ENCODE measurements at places on chromosomes 1 and 21.
A peak's percentile ranks its signal among the peaks of the same experiment; 100 is the strongest.

- no peak for DNase-seq
Measured at GRCh38 chr1:59404796-59405195, 107.9 kb downstream of the FGGY start.

DNA sequence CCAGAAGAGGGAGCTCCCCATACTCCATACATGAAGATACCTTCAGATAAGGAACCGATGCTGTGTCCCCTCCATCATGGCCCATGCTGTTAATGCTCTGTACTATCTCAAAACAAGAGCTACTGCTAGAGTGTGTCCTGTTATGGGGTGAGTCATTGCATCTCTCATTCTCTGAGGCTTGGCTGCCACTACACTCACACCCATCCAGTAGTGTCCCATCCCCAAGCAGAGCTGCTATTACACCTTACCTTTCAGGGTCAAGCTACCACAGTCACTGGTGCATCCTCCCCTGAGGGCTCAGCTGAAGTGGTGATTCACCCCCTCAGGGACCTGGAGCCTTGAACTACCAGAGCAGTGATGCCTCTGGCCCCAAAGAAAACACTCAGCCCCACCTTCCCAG lies 198.5 kb downstream of the PLA2G4A start:
- DNase-seq: no peak

DNA sequence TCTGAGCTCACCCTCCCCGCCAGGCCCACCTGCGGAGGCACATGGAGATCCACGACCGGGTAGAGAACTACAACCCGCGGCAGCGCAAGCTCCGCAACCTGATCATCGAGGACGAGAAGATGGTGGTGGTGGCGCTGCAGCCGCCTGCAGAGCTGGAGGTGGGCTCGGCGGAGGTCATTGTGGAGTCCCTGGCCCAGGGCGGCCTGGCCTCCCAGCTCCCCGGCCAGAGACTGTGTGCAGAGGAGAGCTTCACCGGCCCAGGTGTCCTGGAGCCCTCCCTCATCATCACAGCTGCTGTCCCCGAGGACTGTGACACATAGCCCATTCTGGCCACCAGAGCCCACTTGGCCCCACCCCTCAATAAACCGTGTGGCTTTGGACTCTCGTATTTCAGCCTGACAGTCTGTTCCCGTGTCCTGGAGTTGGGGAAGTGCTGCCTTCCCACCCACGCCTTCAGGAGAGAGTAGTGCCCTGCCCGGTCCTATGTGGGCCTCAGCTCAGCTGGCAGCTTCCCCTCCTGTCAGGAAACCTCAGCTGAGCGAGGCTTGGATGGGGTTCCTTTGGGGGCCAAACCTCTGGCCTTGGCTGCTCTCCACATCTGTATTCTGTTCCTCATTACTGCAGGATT lies 9.2 kb downstream of the ZBTB48 start:
- no peak for DNase-seq

DNA sequence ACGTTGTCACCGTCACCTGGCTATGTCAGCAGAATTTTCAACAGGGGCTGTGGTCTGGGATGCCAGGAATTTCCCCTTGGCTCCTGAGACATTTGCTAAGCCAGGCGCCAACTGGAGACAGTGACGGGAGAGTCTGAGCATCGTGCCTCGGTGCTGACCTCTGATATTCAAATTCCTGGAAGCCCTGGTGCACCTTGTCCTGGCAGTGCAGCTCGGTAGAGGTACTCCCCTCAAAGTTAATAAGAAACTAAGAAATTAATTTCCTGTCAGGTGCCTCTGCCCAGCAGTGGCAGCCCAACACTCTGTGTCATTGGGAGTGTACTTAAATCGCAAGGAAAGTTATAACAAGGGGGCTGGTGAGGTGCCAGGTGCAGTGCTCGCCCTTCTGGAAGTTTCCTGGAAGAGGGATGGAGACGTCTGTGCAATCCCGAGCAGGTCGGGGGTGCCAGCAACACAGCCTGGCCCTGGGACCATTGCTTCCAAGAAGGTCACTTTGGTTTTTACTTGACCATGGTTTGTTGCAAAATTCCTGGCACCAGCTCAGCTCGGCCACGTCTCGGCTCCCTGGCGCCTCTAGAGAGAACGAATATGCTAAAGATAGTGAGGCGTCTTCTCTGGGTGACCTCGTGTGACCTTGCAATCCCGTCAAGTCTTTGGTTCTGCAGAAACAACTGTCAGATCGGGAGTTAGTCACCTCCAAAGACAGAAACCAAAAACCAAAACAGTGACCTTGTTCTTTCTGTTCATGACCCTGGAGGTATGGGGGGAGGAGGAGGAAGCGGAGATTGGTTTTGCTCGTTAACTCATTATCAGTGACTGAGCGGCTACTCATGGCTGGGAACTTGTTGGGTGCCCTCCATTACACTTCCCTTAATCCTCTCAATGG lies 149.5 kb upstream of the VAMP3 start:
- DNase-seq: no peak

- no peak for DNase-seq
Measured at GRCh38 chr21:26909972-26910371, 56.9 kb downstream of the ADAMTS5 start.

GRCh38 chr1:35708441-35708921 lies 10.2 kb downstream of the C1orf216 start:
- DNase-seq: peak; percentile 51

- DNase-seq: no peak
Measured at GRCh38 chr1:101394041-101394440, 157.2 kb downstream of the S1PR1 start.

GRCh38 chr1:221672239-221672645 lies 69.6 kb downstream of the DUSP10 start:
- no peak for DNase-seq

DNA sequence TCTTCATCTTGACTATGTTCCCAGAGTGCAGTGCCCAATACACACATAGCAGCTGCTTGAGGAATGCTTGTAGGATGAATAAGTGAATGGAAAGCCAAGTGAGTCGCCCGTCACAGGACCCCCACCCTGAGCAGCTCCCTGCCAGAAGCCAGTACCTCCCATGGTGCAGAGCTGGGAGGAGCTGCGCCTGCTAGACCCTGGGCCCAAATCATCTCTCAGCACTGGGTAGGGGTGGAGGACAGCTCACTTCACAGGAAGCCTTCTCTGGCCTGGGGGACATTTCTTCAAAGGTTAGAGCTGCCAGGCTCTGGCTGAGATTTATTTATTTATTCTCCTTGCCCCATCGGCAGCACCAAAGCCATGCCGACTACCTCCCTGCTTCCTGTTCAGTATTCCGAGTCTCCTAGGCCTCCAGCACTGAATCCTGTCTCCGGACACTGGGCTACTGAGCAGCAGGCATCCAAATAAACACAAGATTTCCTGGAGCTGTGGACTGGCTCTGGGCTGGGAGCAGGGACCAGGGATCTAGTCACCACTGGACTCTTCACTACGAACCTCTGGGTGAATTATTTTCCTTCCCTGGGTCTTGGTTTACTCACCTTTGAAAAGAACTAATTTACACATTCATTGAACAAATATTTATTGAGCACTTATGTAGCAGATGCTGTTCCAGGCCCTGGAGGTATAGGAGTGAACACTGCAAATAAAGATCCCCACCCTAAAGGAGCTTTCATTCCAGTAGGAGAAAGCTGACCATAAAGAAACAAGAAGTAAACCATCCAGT lies 187.7 kb downstream of the TRABD2B start:
- no peak for DNase-seq

- no peak for DNase-seq
Measured at GRCh38 chr1:170241266-170241851, 95.6 kb downstream of the NTMT2 start.

DNA sequence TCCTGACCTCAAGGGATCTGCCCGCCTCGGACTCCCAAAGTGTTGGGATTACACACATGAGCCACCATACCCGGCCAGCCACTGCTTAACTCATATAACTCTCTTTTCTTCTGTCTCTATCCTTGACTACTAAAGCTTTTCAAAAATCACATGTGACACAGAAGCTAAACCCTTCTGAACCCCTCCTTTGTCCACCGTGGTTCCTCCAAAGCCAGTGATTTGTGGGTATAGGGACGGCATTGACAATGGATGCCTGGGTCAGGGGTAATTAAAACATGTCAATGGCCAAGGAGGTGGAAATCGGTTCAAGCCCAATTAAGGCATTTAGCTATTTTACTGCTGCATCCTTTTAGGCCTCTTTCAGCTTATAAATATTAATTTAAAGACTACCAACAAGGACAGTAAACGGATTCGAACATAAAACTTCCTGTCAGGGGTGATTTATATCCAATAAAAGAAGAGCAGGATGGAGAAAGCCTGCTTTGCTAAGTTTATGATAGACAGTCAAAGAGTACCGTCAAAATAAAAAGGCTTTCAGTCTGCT lies 242.3 kb downstream of the GPATCH2 start:
- no peak for DNase-seq
